Femur (tissue), 1 donor: ENCODE measurements at places on chromosomes 11 and 22.

DNA sequence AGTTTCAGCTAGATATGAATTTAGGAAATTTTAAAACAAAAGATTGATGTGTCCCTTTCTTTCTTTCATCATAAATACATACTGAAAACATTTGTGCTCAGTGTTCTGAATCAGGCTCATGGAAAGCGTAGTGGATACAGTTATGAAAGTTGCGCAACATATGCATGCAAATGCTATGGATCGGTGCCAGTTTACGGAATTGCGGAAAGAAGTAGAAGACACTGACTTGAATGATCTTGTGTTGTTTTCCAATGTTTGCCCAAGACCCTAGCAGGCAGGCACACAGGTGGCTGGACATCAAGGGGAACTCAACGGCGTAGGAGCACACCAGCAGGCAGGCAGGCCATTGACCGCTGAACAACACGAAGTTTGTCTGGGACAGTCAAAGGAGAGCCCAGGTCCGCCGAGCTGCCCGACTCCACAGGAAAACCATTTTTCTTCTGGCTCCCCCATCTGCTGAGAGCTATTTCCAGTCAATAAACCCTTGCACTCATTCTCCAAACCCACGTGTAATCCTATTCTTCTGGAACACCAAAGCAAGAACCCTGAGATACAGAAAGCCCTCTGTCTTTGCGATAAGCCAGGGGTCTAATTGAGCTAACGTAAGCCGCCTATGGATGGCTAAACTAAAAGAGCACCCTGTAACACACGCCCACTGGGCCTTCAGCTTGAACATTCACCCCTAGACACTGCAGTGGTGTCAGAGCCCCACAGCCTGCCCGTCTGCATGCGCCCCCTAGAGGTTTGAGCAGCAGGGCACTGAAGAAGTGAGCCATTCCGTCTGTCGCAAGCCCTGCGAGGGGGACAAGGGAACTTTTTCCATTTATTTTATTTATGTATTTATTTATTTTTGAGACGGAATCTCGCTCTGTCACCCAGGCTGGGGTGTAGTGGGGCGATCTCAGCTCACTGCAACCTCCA, 7.4 kb upstream of the BIRC3 start:
- DNase-seq: no peak

DNA sequence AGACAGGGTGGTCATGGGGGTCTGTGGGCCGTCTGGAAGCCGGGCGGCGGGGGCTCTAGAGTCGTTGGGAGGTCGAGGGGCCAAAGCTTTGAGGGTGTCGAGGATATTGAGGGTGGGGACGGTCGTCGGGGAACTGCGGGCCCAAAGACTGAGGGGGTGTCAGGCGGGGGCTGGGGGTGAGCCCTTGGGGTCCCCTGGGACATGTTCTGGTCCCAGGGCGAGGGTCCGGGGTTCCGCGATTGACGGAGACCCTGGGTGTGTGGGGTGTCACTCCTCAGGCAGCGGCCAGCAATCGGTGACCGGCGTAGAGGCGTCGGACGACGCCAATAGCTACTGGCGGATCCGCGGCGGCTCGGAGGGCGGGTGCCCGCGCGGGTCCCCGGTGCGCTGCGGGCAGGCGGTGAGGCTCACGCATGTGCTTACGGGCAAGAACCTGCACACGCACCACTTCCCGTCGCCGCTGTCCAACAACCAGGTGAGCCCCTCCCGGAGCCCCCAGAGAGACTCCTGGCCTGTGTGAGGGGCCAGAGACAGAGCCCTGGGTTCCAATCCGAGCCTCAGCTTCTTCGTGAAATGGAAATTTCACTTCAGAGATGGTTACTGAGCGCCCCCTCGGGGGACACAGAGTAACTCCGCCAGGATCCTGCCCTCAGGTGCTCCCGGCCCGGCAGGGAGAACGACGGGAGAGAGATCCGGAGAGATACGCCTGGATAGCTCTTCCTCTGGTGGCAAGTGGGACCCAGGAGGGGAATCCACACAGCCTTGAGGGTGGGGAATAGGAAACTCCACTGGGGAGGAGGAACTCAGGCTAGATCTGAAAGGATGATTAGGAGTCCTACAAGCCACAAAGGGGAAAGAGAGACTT, 714 bp downstream of the SDF2L1 start:
- DNase-seq: peak; percentile 57

- no peak for DNase-seq
These were observed 52.8 kb upstream of the CCDC188 start for GRCh38 chr22:20203552-20204201.

DNA sequence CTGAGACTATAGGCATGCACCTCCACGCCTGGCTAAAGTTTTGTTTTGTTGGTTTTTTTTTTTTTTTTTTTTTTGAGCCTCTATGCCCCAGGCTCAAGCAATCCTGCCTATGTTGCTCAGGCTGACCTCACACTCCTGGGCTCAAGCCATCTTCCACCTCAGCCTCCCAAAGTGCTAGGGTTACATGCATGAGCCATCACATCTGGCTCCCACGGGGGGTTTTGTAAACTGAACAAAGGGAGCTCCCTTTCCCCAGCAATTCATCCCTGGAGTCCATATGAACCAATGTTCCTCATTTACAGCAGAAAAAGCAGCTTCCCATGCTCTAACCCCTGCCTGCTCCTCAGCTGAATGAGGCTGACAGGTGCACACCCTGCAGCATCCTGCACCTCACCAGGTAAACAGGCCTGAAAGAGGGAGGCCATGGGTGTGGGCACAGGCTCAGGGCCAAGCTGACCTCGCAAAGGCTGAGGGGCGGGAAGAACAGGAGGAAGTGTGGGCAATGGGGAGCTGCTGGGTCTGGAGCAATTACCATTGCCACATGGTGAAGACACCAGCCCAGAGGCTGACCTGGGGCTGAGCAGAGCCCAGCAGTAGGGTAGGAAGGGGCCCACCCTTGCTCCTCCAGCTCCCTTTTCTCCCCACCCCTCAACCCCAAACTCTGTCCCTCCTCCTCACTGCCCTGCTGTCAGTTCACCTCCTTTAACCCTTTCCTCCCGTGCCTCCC, 58.2 kb downstream of the RBX1 start:
- peak; percentile 15 for DNase-seq

- peak; percentile 48 for DNase-seq
These were observed 21.7 kb upstream of the MICALL1 start for GRCh38 chr22:37884420-37884819.
